Activated CD4-positive, alpha-beta T cell treated with anti-CD3 and anti-CD28 coated beads, Interleukin-2, amount 50 U/mL, for 1 hour (primary cell): ENCODE measurements at places on chromosomes 4 and X.

GRCh38 chrX:118717678-118718391, 9.6 kb upstream of the IL13RA1 start:
- no peak for DNase-seq

DNA sequence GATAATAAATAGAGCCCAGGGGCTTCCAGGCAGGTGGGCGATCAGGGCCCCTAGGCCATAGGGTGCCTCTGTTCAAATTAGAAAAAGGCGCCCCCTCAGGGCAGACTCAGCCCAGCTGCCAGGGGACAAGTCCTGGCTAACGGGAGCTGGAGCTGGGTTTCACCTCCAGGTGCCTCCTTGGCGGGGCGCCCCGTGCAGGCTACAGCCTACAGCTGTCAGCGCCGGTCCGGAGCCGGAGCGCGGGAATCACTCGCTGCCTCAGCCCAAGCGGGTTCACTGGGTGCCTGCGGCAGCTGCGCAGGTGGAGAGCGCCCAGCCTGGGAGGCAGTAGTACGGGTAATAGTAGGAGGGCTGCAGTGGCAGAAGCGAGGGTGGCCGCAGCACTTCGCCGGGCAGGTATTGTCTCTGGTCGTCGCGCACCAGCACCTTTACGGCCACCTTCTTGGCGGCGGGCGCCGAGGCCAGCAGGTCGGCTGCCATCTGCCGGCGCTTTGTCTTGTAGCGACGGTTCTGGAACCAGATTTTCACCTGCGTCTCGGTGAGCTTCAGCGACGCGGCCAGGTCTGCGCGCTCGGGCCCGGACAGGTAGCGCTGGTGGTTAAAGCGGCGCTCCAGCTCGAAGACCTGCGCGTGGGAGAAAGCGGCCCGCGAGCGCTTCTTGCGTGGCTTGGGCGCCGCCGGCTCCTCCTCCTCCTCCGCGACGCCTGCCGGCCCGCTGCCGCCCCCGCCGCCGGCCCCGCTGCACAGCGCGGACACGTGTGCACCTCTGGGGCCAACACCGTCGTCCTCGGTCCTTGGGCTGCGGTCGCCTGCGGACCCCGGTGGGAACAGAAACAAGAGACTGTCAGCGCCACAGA, 2.4 kb downstream of the NKX3-2 start:
- no peak for DNase-seq

GRCh38 chrX:40290517-40290916, 192.8 kb upstream of the BCOR start:
- DNase-seq = no peak

DNA sequence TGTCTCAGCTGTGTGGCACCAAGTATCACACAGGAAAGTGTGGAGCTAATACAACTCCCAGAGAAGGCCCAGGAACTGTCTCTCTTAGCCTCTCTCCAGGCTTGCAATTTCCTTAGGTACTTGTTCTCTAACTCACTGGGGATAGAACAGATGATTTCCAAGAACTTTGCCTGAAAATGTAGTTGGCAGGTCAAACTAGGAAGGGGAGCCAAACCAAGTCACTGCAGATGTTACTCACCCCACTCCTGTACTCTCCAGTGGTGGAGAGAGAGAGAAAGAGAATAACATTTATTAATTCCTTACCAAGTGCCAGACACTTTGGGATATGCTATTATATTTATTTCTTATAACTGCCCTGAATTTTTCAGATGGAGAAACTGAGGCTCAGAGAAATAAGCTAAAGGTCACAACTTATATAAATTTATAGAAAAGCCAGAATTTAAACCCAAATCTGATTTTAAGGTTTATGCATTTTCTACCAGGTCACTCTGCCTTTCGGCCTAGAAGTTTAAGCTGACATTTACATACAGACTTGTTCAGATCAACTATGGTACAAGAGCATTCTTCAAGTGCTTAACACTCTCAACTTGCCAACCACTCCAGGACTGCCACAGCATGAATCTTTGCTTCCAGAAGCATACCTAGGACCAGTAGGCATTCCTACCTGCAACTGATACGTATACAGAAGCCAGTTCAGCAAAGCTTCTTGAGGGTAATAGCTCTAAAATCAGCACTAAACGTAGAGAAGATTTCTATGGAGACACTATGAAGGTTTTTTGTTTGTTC, 248.6 kb upstream of the ETNPPL start:
- DNase-seq = no peak

- no peak for DNase-seq
Measured at GRCh38 chrX:150303386-150304097, 59.6 kb upstream of the MAMLD1 start.

GRCh38 chrX:106935175-106935574, 15.0 kb downstream of the CLDN2 start:
- no peak for DNase-seq

DNA sequence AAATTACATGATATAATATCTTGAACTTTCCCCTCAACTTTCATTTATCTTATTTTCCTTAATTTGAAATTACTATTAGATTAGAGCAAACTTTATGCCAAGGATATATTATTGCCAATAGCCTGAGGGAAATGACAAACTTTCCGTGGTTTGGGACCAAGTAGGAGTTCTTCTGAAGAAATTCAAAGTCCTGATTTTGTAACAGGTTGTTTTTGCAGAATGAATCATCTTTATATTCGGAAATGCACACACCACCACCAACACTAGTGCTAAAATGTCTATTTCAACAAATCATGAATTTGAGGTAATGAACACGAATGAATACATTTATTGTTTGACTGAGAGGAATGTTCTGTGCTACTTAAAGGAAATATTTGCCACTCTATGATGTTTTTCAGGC, 226.7 kb downstream of the GRIA2 start:
- no peak for DNase-seq

GRCh38 chrX:12824944-12825343, 33.7 kb downstream of the PRPS2 start:
- no peak for DNase-seq

DNA sequence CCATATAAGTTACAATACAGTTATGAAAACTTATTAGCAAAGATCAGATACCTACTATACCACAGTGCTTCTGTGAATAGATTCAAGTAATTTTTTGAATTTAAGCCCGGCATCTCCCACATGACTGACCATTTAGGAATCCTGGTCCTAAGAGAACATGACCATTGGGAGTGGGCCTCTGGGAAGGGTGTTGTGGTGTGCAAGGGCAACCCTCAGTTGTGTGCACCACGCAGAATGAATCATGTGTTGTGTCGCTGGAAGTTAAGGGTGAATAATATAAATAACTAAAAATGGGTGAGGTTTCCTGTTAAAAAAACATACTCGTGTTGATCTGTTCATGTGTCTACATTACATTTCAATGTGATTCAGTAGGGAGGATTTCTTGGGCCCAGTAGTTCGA, 15.5 kb downstream of the CPE start:
- no peak for DNase-seq

DNA sequence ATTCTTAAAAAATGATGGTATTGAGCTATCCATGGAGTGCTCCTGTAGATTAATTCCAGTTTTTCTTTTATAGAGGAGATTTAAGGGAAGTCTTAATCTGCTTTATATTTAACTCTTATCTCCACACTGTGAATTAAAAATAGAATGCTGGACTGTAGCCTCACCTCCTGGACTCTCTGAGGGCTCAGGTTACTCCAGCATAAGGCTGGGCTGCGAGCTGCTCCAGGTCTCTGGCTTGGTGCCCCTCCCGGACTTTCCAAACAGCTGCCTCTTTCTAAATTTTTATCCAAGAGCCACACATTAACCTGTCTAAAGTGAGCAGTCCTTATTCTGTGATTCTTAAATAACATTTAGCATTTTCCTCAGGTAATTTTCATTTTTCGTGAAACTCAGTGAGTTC, 218.7 kb upstream of the JADE1 start:
- DNase-seq = no peak

DNA sequence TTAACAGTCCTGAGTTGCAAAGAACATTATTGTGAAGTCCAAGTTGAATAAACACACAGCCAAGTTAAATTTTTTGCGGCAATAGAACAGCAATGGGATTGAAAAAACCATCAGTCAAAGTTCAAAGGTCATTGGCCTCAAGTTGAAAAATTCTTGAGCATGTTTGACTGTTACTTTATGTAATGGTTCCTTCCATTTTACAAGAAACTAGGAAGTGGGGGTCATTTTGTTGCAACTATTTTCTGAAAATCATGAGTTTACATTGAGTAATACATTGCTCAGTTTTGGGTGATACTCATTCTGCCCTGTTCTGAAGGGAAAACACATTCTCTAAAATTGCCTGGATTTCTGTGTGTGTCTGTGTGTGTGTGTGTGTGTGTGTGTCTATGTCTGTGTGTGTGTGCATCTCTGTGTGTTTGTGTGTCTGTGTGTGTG, 5.2 kb upstream of the IRF2 start:
- DNase-seq = no peak

- no peak for DNase-seq
Measured at GRCh38 chr4:29726938-29727337, 993.2 kb upstream of the PCDH7 start.

DNA sequence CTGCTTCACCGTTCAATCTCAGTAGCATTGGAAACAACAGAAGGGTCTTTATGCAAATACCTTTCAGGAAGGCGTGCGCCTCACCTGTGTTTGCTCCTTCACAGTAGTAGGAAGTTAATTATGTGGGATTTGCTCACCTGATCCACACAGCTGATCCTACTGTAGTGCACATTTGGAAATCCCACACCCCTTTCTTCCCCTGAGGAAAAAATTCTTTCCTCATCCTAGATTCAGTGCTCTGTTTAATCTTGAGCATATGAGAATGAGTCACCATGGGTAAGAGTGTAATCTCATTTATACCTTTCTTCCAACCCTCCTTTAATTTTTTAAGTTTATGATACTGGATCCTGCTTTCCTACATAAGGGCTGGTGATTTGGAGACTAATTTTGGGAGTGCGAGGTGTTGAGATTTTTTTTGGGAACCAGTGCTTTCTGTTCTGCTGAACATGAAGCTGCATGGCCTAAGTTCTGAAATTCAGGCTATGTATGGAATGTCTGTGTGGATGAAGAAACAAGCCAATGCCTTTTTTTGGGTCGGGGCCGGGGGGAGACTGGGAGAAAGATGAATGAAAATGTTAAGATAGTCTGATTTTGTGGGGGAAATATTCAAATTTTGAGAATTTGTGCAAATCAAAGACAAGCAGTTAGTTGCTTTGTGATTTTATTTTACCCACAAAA, 19.0 kb downstream of the GAB1 start:
- DNase-seq = no peak

DNA sequence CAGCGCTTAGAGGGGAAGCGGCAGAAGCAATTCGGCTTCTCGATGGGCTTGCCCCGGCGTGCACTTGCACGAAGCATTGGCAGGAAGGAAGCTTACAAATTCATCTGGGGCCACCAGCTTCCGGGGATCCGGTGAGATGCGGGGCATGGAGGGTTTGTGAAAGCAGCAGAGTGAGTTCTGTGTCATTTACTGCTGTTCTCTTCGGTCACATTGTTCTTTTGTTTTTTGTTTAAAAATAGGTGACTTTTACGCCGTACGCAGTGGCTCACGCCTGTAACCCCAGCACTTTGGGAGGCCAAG, 47.0 kb downstream of the ASMT start:
- no peak for DNase-seq

GRCh38 chr4:962231-963208, 10.8 kb downstream of the DGKQ start:
- no peak for DNase-seq

DNA sequence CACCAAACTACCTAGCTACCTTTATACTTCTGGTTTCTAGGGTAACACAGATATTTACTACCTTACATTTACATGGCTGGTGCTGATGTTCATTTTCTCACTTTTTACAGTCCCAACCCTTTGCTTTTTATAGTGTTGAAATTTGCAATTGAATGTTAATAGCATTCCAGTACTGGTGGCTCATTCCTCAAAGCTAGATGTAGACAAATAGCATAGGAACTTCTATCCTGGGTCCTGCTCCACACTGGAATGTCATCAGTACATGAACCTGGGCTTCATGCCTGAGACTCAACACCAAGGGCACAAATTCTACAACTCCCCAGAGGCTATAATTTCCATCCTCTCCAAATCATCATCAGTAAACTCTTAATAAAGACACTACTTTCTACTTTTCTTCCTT, 10.3 kb upstream of the TRMT2B start:
- DNase-seq = no peak

- DNase-seq = no peak
Measured at GRCh38 chr4:37890801-37891259, at the start of gene TBC1D1. TSS of gene TBC1D1 (plus strand) at chr4:37891084. CDS start at chr4:37902096, 11,012 bp downstream.

- DNase-seq = no peak
Measured at GRCh38 chr4:140257461-140258305, 103.7 kb upstream of the MAML3 start.
